ENCODE measurements at places on chromosomes 4 and X.

GRCh38 chr4:21655031-21655430, 293.5 kb downstream of the KCNIP4 start:
- DNase-seq: no peak

GRCh38 chrX:40157228-40158035, 59.7 kb upstream of the BCOR start:
- no peak for DNase-seq

DNA sequence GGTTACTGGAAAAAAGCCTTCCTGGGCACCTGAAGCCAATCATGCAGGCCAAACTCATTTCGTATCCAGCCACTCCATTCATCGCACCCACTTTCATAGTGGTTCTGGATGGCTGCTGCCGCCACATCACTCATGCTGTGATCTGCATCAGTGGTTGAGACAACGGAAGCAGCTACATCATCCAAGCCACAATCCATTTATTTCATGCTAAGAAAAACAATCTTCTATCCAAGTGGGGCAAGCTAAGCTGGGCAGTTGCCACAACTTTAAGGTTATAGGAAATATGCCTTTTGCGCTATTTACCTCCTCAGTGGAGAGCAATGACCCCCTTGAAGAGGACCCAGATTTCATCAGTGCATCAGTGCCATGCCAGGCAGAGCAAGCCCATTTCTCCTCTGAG, 124.6 kb downstream of the GRIA3 start:
- DNase-seq: no peak

DNA sequence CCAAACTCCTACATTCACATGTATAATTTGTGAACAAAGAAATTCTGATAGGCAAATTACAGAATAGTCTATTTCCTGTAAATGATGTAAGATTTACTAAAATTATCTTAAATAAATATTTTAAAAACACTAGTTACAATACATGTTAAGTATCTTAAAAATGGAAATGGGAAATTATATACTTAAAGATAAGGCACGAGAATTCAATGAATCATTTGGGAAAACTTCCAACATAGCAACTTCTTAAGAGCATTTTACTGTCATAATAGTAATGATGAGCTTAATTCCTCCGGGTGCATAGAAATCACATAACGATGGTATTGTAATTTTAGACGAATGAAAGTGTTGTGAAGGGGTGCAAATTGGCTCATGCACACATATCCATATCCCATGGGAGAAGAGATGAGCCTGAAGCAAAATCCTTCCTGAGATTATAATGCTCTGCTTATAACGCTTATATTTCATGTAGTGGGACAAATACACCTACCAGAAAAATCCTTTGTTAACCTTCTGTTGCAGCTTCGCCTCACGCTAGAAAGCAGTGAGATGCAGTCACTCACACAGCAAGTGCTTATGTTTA, 873.5 kb downstream of the PDHA2 start:
- DNase-seq: no peak

DNA sequence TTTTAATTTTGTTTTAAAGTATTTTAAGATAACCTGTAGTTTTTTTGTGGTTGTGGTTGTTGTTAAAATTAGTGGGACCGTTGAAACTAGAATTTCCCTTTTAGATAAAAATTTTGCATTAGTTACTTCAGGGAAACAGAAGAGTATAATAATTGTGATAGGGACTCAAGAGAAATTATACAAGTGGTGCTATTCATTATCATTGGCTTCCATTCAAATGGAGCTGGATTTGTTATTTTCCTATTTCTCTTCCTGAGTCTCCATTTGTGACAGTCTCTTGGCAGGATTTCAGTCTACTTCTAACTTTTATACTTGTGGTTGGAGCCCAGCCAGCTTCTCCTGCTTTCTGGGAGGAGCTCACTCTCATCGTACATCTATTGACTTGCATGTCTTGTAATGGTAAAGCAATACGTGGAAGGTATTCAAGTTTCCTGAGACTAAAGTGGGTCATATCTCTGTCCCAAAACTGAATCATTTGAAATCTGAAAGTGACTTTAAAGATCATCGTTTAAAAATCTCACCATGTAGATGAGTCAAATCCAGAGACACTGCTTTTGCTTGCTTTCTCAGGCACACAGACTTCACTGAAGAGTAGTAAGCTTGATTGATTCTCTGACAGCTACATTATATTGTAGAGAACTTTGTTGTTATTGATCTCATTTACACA, 155.8 kb downstream of the RPA4 start:
- DNase-seq: no peak

- no peak for DNase-seq
Measured at GRCh38 chr4:43716721-43717395, 731.8 kb downstream of the KCTD8 start.

- no peak for DNase-seq
Measured at GRCh38 chr4:143026459-143027170, 158.1 kb upstream of the USP38 start.

DNA sequence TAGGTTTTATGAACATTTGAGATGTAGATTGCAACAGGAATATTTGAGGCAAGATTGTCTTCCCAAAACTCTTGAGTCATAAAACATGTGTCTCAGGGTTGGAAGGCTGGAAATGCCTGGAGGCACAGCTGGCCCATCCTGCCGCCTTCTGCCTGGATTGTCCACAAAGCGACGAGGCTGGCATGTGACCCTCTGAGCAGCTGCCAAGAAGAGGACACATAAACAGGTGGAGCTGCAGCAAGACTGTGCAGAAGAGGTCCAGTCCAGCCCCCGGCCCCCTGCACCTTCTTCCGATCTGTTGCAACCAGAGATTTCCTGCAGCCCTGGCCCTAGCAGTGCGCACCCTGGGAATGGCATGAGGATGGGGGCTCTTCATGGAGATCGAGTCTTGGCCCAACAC, 101.9 kb upstream of the BCOR start:
- no peak for DNase-seq

- DNase-seq: no peak
Measured at GRCh38 chrX:46984705-46985104, 72.5 kb downstream of the JADE3 start.

GRCh38 chr4:79964400-79965211, 108.4 kb downstream of the ANTXR2 start:
- no peak for DNase-seq

DNA sequence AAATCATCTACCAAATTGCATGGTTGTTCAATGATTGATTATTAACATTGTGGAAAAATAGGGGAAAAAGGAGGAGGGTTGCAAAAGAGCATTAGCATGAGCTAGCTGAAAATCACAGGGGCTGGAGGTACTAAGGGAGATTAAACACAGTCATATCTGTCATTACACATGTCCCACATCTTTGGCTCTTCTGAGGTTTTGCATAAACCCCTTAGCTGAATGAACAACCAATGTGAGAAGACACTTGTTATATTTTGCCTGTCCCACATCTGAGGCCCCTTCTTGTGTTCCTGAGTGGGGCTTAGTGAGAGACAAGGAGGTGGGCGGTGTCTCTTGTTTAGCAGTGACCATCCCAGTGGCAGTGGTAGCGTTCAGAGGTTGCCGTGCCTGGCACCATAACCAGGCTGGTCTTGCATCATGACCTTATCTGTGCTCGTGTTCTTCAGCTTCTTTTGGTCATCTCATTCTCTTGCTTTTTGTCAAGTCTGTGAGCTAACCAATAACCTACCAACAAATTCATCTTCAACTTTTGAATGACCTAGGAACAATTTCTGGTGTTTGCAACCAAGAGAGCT, 95.6 kb downstream of the MID1IP1 start:
- DNase-seq: no peak

GRCh38 chrX:132119821-132120515, 7.9 kb downstream of the FRMD7 start:
- DNase-seq: no peak

GRCh38 chr4:140884431-140885058, 128.4 kb upstream of the TBC1D9 start:
- peak; percentile 44 for DNase-seq

DNA sequence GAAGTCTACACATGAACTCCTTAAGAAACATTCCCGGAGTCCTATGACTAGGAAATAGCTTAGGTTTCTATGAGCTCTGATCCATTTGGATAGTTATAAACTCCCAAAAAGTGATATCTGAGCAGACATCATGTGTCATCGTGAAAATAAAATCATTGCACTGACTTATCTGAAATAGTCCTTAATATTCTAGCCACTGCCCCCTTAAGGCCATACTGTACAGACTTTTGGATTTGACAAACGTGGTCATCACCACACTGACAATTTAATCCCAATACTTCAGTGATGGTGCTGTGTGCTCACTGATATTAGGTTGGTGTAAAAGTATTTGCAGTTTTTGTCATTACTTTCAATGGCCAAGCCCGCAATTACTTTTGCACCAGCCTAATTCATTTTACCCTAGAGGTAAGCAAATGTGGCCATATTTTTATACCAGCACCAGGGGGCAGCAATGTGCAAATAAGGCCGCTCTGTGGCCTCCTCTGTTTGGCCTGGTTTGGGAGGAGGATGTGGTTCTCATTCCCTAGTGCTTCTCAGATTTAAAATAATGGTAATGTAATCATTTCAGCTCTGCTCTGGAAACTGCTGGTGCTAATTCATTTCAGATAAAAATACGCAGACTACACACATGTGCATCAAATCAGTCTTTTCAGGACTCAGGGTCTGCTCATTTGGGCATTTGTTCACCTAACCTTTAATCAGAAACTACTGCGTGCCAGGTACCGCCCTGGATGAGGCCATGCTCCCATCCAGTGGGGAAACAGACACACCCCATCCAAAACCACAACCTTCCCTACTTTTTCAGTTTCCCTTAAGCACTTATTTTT, 196.4 kb upstream of the C1QTNF7 start:
- DNase-seq: peak; percentile 28

GRCh38 chrX:112816908-112817307, 23.7 kb downstream of the AMOT start:
- DNase-seq: no peak

- no peak for DNase-seq
Measured at GRCh38 chr4:44727471-44727870, 1.1 kb upstream of the GNPDA2 start.

Measured in NCI-H1436 (cell line).